ENCODE measurements at places on chromosomes 4 and X.

DNA sequence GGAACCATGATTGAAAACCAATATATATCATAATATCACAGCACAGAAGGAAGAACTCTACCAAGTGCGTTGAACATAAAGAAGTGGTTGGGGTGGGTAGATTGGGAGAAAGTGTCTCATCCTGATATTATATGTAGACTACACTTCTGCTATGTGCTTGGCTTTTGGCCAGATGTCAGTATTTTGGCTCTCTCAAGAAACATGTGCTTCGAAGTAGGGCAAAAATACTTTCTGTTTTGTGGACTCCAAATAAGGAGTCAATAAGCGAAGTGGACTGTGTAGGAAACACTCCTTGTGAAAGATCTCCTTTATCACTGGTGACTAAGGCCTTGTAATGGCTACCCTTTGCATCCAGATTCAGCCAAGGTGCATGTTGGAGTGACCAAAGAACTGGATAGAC is 7.8 kb upstream of the HPSE start:
- no peak for DNase-seq

DNA sequence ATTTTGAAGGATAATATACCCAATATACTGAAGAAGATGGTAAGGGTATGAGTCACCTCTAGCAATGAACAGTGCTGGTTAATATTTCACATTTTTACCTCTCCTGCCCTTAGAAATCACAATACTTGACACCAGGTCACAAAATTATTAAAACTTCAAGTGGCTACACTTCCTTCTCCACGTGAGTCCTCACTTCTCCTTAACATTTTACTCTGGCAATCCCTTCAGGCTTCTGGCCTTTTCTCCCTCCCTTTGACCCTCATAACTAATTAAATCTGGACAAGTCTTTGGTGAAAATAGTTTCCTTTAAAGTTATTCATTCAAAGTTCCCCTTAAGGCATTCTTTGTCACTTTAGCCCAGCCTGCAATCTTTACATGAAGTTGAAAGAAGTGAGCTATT is 190.4 kb downstream of the UNC5C start:
- DNase-seq: no peak

DNA sequence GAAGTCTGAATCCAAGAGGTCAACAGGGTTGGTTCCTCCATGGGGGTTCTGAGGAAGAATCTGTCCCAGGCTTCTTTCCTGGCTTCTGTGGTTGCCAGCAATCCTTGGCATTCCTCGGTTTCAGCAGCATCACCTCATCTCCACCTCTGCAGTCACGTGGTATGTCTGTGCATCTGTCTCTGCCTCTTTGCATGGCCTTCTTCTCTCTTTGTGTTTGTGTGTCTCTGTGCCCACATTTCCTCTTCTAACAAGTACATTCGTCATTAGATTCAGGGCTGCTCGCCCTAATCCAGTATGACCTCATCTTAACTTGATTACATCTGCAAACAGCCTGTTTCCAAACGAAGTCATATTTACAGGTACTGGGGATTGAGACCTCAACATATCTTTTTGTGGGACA is 114.0 kb downstream of the BCOR start:
- DNase-seq: no peak

DNA sequence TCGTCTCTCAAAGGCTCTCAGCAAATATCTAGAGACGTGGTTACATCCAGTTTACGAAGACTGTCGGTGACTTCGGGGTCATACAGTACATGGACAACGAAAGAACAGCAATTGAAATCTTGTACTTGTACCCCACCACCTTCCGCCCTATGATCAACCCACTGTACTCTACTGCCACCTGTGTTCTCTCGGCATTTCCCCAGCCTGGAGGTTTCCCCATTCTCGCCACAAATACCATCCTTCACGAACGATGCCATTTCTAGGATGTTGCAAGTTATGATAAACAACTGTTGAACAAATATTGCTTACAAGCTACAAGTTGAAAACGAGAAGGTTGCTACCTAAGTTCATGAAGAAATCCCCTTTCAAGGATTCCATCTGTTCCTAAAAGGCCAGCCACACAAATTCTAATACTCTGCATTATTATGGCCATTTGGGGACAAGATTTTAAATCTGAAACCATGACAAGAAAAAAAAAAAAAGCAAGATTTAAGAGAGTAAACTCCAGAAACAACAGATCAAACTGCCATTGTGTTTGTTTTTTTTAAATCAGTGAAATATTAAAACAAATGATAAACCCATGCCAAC is 1.6 kb downstream of the APBB2 start:
- peak; percentile 4 for DNase-seq

- no peak for DNase-seq
Measured at GRCh38 chr4:48472794-48473193, 10.3 kb upstream of the SLC10A4 start.

GRCh38 chr4:113042502-113042901 is 7.0 kb upstream of the ANK2 start:
- no peak for DNase-seq

GRCh38 chr4:140244328-140244727 is 90.3 kb upstream of the MAML3 start:
- DNase-seq: no peak

- DNase-seq: no peak
Measured at GRCh38 chr4:7055990-7056325, 11.9 kb downstream of the GRPEL1 start.

DNA sequence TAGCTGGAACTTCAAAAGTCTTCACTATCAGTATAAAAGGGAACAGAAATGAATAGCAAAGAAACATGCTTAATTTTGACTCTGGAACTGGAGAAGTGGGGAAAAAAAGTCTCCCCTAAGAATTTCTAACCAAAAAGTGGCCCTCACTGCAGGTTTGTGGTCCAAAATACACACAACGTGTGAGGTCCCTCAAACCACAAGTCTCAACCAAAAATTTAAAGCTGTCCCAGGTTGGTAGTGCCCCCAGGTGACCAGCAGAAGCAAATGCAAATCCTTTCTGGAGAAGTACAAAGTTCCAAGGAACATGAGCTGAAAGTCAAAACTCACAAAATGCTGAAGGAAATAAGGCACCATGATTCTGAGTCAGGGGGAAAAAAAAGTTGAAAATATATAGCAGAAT is 23.6 kb upstream of the VAMP7 start:
- DNase-seq: no peak

- DNase-seq: no peak
Measured at GRCh38 chr4:141609243-141609642, 27.1 kb upstream of the IL15 start.

DNA sequence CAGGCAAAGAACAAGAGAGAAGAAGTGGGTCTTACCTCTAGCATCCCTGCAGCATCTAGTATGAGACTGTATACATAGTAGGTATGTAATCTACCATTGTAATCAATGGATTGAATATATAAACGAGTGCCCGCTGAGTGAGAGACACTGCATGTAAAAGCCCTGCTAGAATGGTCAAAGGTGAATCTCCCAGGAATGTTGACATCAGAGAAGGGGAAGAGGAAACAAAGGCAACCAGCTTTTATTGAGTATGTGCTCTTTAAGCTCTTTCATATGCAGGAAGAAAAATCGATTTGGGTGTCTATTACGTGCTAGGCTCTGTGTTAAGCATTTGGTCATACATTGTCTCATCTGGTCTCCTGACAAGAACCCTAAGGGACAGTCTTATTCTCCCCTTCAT is 91.9 kb upstream of the KLHL13 start:
- no peak for DNase-seq

DNA sequence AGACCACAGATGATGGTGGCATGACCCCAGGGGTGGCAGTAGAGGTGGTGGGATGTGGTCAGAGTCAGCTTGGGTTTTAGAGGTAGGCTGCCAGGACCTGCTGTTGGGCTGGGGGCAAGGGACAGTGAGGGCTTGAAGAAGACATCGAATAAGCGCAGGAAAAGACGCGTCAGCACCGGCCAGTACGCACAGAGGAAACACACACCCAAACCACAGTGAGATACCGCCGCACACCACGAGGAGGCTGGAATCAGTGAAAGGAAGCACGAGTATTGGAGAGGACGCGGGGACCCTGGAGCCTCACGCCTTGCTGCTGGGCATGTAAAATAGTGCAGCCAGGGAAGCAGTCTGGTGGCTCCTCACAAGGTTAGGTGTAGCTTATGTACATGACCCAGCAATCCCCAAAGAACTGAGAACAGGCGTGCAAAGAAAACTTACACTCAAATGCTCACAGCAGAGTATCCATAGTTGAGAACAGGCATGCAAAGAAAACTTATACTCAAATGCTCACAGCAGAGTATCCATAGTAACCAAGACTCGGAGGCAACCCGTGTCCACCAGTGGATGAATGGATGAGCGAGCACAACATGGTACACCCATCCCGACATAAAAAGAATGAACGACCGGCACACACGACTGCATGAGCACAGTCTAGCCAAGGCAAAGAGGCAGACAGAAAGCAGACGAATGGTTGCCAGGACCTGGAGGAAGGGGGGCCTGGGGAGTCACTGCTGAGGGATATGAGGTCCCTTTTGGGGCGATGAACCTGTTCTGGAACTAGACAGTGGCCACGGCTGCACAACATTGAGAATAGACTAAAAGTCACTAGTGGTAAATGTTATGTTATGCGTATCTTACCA is 13.3 kb downstream of the PDZD4 start:
- DNase-seq: peak; percentile 50

GRCh38 chr4:129218897-129219296 is 122.9 kb downstream of the C4orf33 start:
- no peak for DNase-seq

- DNase-seq: no peak
Measured at GRCh38 chr4:79267671-79268070, 58.2 kb downstream of the NAA11 start.

GRCh38 chr4:173793937-173794510 is 264.0 kb upstream of the HAND2 start:
- DNase-seq: no peak

DNA sequence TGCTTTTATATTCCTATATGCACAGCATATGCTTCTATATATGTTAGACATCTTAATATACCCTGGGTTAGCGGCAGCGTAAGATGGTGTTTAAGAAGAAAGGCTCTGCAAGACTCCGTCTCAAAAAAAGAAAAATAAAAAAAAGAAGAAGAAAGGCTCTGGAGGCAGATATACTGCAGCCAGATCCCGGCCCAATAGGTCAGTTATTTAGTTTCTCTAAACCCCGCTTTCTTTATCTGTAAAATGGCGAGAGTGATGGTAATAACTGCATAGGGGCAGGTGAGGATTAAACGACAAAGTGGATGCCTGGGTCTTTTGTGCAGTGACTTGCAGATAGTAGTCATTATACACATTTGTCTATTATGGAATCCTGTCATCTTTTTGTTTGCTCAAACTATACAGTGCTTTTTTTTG is 115.2 kb downstream of the NAA11 start:
- DNase-seq: no peak

DNA sequence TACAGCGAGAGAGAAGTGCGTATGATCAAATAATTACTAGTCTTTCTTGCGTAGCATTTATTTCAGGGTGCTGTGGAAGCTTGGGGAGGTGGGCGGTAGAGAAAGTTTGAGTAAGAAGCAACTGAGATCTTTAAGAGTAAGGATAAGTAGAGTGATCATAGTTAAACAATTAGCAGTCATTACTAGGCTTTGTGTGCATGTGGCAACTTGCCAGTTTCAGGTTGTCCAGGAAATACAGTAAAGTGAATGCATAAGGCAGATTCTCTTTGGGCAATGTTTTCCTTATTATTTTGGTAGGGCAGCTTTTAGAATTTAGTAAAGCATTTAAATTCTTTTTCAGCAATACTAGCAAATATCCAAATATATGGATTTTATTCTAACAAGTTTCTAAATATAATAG is 57.0 kb downstream of the HPGDS start:
- no peak for DNase-seq

- no peak for DNase-seq
Measured at GRCh38 chr4:181853881-181854511, 389.2 kb upstream of the TENM3 start.

GRCh38 chr4:100986360-100986868 is 360.9 kb downstream of the PPP3CA start:
- no peak for DNase-seq

DNA sequence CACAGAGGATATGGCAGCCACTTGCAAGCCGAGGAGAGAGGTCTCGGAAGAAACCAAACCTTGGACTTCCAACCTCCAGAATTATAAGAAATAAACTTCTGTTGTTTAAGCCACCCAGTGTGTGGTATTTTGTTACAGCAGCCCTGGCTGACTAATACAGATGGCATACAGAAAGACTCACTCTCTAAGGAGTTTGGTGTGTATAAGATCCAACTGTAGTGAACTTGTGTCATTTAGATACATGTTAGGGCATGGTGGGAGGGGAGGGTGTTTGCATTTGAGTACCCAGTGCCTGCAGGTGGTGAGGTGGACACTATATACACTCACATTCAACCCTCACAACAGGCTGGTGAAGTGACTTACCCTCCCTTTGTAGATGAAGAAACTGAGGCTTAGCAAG is 233.2 kb upstream of the KLF3 start:
- DNase-seq: no peak

- no peak for DNase-seq
Measured at GRCh38 chr4:170497689-170498088, 407.9 kb upstream of the AADAT start.

GRCh38 chrX:46698691-46699090 is 60.2 kb downstream of the SLC9A7 start:
- DNase-seq: no peak

DNA sequence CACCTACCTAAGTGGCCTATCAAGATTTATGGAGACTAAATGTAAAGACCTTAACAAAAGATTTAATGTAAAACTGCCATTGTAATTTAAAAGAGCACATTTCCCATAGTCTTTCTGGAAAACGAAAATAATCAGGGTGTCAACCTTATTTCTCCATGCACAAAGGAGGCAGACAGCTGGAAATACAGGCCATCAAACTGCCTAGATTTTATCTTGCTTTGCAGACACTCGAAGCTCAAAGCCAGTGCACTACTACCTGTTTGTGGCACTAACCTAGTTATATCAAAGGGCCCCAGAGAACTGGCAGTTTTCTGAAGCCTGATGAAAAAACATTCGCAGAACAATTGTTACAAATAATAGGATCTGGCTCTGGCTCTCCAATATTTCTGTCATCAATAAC is 863.9 kb downstream of the STPG2 start:
- no peak for DNase-seq

- no peak for DNase-seq
Measured at GRCh38 chr4:47786958-47787370, 50.9 kb downstream of the CORIN start.

- no peak for DNase-seq
Measured at GRCh38 chr4:7388627-7389026, 46.1 kb downstream of the PSAPL1 start.

DNA sequence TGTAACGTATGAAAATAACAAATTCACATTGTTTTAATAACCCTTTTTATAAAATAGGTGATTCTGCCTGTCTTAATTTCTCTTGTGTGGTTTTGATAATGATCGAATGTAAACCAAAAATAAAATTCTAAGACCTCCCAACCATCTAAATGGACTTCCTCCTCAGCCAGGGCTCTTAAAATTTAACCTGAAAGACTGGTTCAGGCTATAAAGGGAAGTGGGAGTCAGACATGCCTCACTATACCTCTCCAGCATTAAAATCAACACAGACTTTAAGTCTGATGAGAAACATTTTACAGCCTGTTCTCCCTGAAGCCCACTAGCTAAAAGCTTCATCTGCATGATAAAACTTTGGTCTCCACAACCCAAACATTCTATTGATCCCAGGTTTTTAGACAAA is 97.6 kb upstream of the STIM2 start:
- DNase-seq: no peak

GRCh38 chr4:2285613-2286381 is 23.9 kb upstream of the MXD4 start:
- no peak for DNase-seq

- DNase-seq: no peak
Measured at GRCh38 chr4:182380771-182381181, 137.6 kb downstream of the TENM3 start.

GRCh38 chr4:4386296-4386735 is 586 bp upstream of the NSG1 start:
- peak; percentile 42 for DNase-seq

GRCh38 chrX:14819769-14820168 is 53.1 kb downstream of the FANCB start:
- peak; percentile 3 for DNase-seq

Data from CD4-positive, alpha-beta T cell treated with Interferon alpha-2 for 1 hour (primary cell).